PC-3 (cell line): ENCODE measurements at places on chromosomes 16 and 17. TPM values are rescaled to one million over a fixed set of nuclear protein-coding genes. Genes with fewer than 3 reads are reported as not detected.

Gene PABPN1L
- not detected in 2 replicates for total RNA-seq

Gene PRSS33
- 0.11 TPM in 1 of 2 replicates, not detected in the other for total RNA-seq

Gene PRSS8
- total RNA-seq: 18.0 and 23.4 TPM in 2 replicates

- peak; percentile 9 for DNase-seq
Measured at GRCh38 chr16:15055141-15056053, 477 bp downstream of the NTAN1 start.
